ENCODE measurements at places on chromosomes 2 and 18. TPM values are rescaled to one million over a fixed set of nuclear protein-coding genes. Genes with fewer than 3 reads are reported as not detected.

DNA sequence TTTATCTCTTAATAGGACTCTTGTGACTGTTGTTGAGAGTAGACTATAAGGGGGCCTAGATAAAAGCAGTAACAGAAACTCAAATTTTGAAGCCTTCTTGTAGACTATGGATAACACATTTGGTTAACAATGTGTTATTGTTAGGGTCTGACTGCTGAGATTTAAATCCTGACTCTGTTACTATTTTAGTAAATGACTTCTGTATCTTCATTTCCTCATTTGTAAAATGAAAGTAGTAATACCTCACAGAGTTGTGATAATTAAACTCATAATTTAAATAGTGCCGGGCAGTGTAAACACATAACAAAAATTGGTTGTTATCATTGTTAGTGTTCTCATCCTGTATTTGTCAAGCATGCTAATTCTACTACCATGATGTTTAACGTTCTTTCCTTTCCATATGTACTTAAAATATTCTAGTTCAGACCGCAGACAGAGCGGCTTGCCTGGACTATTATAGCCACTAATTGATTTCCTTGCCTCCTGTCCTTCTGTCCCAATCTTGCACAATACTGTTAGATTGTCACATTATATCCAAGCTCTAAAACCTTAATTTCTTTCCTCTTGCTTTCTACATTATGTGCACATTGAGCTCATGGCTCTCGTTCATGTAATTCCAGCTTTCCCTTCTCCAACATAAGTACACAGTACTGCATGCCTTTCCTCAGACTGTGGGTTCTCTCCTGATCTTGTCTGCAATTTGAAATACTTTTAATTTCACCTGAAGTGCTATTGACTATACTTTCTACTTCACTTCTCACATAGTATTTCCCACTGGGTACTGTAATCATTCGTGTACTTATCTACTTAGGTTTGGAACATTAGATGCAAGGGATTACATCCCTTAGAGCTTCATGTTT, 48.4 kb downstream of the RBBP8 start:
- DNase-seq = no peak

DNA sequence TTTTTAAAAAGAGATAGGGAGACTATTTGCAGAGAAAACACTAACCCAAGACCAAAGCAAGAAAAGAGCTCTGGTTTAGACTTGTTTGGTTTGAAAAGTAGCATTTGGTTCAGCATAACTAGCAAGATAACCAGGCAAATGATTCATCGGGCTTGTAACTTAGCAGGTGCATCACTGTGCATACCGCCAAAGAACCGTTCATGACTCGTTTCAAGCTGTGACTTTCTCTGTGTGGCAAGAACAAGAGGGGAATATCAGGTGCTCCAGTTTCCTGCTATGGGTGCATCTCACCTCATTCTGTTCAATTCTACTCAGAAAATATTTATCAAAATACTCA, 244.9 kb downstream of the ETAA1 start:
- no peak for DNase-seq

- DNase-seq = no peak
Measured at GRCh38 chr2:23381084-23381483, 3.9 kb upstream of the KLHL29 start.

Gene ANKRD30B
- 0.06 TPM for polyA plus RNA-seq

DNA sequence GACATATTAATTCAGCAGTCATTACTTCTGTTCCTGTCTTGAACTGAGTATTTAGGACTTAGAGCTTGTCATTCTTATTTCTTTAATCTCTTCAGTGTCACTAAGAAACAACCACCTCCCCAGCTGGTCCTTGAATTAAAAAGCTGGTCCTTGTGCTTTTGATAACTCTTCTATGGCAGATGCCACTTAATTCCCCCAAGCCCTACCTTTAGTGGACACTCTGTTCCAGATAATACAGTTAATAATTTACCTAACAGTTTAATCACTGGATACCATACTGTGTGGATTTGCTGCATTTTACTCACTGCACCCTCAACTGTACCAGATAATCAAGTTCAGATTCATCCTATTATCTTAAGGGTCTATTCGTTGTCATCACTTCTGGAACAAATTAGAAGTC, 73.1 kb downstream of the SKA1 start:
- DNase-seq = no peak

DNA sequence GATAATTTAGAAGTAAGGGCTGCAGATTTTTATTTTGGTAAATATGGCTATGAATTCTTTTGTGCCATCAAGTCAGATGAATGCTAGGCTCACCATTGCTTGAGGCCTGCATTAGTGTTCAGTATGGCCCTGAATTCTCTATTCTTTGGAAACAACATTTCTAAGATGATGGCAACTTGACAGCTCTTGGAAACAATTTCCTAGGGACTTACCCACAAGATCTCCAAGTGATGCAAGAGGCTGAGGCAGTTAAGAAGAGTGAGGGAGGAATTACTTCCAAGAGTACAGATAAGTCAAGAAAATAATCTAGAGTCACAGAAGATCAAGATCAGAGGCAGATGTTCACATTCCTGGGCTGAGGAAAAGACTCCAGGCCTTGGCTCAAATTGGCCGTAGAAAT, 129.1 kb downstream of the NRP2 start:
- DNase-seq = no peak

Gene AOX1
- polyA plus RNA-seq = 0.67 TPM

DNA sequence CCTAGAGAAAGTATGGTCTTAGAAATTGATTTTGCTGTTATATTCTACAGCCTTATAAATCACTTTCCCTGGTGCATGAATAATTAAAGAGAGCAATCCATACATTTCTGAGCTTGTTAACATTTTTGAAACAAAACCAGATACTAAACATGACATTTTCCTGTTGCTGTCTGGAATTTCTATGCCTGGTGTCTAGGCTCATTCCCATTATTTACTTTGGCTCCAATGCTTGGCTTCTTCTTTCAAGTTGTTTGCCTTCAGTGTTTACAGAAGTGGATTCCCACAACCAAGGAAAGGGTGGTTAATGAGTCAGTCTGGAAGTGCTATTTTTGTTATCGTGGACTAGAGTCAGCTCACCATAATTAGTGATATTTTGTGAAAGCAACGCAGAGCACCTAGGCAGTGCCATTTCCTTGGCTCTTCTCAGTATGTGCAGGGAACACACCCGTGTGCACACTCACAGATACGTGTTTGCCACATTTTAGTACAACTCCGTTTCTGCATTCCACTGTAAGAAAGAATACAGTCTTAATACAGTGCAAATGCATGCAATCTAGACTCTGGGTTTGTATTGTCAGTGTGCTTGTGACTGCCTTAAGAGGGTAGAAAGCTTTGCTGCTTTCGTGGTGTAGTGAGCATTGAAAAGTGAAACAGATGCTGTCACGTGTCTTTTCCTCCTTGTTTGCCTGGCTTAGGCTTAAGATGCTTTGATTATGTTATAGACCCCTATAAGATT, 185.0 kb upstream of the RASGRP3 start:
- no peak for DNase-seq

Gene SANBR
- 12.6 TPM for polyA plus RNA-seq

Gene TMEM178A
- 16.3 TPM for polyA plus RNA-seq

DNA sequence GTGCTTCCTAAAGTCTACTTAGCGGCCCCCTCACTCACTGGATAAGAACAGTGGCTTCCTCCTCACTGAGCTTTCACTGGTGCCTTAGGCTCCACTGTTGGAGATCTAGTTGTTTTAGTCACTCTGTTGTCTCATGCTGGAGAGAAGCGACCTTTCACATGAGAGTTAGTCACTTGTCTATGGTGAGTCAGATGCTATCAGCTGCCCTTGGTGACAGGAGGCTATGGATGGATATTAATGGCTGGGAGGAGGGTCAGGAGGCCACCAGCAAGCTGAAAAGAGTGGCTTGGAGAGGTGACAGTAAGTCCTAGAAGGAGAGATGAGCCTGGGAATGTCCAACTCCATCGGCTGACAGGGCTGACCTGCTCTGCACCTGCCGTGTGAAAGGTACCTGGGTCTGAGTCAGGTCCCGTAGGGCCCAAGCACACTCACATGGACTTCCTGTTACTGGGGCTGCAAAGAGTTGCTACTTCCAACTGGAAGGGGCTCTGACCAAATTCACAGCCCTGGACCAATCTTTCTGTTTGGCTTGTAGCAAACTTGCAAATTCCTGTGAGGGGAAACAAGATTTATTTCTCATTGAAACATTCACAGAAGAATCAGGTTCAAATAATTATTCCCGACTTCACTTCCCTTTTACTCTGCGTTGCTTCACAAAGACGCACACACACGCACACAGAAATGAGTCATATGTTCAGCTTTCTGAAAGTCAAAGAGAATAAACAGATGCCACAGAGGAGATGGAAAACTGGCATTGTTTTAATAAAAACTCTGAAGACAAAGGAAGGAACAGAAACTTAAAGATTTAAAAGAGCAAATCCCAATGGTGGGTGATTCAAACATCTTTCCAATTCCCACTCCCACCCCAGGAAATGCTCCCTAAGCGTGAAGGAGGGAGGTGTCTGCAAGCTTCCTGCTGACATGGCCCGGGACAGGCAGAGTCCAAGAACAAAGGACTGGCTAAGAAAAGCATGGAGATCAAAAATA, 203.5 kb upstream of the TWIST2 start:
- no peak for DNase-seq

Gene RALBP1
- 39.5 TPM for polyA plus RNA-seq

GRCh38 chr18:49459404-49460171, 857 bp downstream of the DYM start:
- DNase-seq = no peak

GRCh38 chr2:234430871-234431270, 66.0 kb downstream of the ARL4C start:
- DNase-seq = no peak

DNA sequence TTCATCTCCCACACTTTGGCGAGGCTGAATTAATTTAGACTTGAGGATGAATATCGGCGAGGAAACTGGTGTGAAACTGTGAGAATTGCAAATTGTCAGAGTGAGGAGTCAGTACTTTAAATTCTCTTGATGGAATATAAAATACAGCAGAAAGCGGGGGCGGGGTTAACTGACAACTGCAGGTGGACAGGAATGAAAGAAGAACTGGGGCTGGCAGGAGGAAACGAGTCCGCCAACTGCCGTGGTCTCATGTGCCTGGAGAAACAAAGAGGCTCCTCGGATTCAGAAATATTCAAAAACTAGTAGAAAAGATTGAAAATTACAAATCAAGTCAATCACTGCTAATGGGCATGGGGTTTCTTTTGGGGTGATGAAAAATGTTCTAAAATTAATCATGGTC, 44.3 kb downstream of the MOGAT1 start:
- no peak for DNase-seq

- no peak for DNase-seq
Measured at GRCh38 chr2:129465045-129465444, 514.4 kb upstream of the RAB6C start.

- no peak for DNase-seq
Measured at GRCh38 chr2:153967248-153967973, 95.7 kb downstream of the GALNT13 start.

GRCh38 chr2:162200636-162201035, 42.6 kb downstream of the FAP start:
- no peak for DNase-seq

- DNase-seq = no peak
Measured at GRCh38 chr2:38170067-38170466, 94.1 kb upstream of the CYP1B1 start.

Gene KCNJ13
- polyA plus RNA-seq = 0.33 TPM

DNA sequence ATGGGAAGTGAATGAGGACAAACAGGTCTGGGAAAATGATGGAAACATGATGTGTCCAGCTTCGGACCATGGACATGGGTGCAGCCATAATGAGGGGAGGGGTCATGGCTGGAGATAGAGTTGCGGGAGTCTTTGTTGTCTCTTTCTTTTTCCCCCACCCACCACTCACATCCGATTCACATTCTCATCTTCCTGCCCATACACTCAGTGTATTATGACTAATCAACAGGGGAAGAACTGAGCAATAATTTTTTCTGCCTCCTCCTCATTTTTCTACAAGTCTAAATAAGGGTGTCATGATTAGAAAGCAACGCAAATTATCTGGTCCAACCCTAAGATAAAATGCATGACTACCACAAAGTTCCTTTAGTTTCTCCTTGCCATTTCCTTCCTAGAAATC, 5.7 kb upstream of the SERPINB2 start:
- no peak for DNase-seq

- DNase-seq = no peak
Measured at GRCh38 chr2:84701880-84702279, 179.0 kb downstream of the TRABD2A start.

- DNase-seq = no peak
Measured at GRCh38 chr18:58966005-58966677, 101.5 kb downstream of the ZNF532 start.

GRCh38 chr18:9082711-9083510, 19.6 kb upstream of the NDUFV2 start:
- DNase-seq = no peak

- no peak for DNase-seq
Measured at GRCh38 chr18:46563317-46563716, 93.7 kb downstream of the LOXHD1 start.

- no peak for DNase-seq
Measured at GRCh38 chr18:59960272-59960671, 60.5 kb downstream of the PMAIP1 start.

- peak; percentile 28 for DNase-seq
Measured at GRCh38 chr2:233210843-233211547, 40.5 kb upstream of the ATG16L1 start.

Gene TOGARAM2
- 1.9 TPM for polyA plus RNA-seq

DNA sequence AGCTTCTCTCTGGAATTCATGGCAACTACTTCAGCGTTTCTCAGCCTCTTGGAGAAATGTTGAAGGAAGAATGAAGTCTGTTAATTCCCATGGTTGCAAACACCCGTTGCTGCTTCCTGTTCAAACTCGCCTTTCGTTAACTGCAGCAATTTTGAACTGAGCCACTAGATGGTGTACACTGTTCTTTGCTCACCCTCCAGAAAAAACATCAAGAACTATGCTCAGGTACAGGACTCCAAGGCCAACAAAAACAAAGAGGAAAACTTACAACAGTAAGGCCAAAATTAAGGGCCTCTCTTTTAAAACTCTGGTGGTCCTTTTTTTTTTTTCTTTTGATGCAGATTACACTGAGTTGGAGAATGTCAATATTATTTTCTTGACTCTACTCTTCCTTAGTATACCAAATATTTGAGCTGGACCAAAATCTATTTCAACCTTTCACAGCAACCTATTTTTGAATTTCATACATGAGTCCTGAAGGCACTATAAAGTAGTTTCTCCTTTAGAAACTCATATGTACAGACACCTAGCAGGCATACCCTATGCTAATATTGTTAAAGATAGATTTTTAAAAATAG, 58.2 kb downstream of the KLHL14 start:
- DNase-seq = peak; percentile 50

DNA sequence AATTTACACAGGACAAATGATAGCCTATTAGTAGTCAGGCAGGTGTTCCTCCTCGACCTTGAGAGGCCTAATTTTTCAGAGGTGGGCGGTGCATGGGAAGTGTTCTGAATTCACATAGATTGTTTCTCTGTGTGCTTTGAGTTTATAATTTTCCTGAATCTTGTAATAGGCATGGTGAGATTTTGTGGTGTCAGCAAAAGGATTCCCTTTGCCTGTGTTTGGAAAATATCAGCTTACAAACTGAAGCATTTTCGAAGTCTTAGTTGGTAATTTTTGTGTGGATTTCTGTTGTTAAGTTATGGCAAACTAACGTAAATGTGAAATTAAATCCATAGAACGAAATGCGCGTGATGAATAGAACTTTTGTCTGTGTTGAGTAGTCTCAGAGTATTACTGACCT, 194.0 kb upstream of the RBMS1 start:
- no peak for DNase-seq

Measured in forelimb muscle (tissue), 1 donor.